ENCODE measurements at places on chromosomes 1 and 21.

DNA sequence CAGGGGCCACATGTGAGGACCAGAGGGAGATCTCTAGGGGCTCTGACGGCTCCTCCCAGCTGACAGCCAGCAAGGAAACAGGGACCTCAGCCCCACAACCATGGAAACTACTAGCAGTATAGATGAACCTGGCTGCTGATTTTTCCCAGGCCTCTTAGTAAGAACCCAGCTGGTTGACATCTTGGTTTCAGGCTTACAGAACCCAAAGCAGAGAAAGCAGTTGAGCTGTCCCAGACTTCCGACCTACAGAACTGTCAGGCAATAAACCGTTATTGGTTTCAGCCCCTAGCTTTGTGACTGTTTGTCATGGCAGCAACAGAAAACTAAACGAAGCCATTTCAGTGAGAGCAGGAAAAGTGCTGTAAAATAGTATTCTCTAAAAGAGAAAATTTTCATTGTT, 36.4 kb downstream of the ETS2 start:
- no peak for DNase-seq

DNA sequence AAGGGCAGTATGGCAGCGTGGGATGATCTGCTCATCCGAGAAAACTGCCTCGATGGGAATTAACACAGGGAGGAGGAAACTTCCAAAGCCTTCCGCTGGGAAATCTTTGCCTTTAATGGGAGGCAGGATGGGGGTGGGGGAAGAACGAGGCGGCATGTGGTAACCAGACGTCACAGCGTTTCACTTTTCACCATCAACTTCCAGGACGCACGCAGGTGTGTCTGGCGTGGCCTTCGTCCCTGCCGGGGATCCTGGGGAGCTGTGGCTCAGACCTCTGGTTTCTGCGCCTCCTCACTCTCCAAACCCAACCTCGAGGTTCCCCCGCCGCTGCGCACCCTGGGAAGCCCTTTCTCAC, 282 bp downstream of the RSPH1 start:
- DNase-seq, result peak; percentile 51

GRCh38 chr1:107862064-107862463, 102.9 kb downstream of the VAV3 start:
- no peak for DNase-seq

GRCh38 chr21:31351960-31352359, 7.9 kb upstream of the TIAM1 start:
- no peak for DNase-seq

DNA sequence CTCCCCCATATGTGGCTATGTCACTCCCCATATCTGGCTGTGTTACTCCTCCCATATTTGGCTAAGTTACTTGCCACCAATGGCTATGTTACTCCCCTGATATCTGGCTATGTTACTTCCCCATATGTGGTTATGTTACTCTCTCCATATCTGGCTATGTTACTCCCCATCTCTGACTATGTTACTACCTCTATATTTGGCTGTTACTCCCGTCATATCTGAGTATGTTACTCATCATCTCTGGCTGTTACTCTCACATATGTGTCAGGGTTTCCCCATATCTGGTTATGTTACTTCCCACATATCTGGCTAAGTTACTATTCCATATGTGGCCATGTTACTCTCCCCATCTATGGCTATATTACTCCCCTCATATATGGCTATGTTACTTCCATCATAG, 50.3 kb upstream of the MAP10 start:
- DNase-seq, result no peak

DNA sequence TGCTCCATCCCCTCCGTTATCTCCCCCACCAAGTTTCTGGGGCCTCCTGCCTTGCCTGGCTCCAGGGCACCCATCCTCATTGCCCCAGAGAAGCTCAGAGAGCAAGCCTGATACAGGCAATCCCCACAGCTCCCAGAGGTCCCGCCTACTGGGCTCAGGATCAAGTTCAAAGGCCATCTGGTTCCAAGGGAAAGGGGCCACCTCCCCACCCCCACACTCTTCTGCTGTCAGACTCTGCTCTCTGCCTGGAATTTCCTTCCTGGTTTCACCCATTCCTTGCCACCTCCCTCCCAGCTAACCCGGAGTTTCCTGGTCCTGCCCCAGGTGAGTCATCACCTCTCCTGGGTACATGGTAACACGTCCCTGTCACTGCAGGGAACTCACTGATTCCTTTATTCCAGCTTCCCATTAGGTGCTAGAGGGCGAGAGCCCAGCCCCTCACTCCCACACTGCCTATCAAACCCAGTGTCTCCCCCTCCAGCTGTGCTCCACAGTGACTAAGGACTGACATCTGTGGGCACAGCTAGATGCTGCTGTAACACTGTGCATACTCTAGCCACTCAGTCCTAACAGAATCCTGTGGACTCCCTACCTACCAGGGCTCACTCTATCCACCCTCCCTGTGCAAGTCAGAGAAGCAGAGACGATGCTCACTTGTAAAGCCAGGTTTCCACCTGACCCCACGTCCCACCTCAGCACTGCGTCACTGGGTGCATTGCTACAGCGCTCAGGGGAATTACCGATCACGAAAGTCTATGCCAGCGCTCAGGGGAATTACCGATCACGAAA, 21.8 kb downstream of the RSPH1 start:
- DNase-seq, result peak; percentile 47

All from head of caudate nucleus (tissue), 42 donors.